ENCODE measurements at places on chromosomes 6 and 20.

DNA sequence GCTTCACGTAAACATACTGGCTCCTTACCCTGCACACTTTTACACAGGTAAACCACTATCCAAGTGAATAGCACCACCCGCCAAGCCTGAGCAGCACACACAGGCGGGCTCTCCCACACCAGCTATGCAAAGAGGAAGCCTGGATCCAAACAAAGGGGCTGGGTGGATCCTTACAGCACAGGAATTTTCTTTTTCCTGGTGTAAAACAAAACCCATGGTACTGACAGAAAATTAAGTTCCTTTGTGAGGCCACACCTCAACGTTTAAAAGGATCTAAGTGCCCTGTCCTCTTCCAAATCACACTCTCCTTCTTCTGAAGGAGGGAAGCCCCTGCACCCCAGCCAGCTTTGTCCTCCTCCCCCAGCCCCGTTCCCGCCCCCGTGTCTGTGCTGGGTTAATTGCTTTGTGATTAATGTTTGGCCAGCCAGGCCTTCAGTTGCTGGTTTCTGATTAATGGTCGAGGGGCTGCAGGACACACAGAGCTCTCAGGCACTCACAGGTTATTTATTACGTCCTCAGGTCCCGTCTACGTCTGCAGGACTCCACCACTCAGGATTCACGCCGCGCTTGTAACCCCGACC is 6.1 kb downstream of the DACT2 start:
- DNase-seq: no peak

GRCh38 chr6:74939151-74939708 is 266.6 kb downstream of the COL12A1 start:
- DNase-seq: no peak

DNA sequence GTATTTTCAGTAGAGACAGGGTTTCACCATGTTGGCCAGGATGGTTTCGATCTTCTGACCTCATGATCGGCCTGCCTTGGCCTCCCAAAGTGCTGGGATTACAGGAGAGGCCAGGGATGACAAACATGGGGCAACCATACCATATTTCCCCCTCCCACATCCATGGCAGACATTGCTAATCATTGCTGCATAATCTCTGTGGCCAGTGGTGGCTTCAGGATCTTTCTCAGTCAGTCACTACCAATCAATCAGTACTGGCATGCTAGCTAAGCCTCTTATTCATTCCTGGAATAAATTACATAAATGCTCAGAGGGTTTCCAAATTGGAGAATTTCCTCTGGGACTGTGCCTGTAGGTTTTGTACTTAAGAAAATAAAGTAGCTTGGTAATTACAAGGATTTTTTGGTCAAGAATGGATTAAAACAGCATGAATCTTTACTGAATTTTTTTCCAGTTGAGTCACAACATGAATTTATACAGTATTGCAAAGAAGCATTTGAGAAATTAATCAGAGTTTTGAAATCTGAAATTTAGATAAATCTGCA is 138.1 kb downstream of the FNDC1 start:
- DNase-seq: no peak

DNA sequence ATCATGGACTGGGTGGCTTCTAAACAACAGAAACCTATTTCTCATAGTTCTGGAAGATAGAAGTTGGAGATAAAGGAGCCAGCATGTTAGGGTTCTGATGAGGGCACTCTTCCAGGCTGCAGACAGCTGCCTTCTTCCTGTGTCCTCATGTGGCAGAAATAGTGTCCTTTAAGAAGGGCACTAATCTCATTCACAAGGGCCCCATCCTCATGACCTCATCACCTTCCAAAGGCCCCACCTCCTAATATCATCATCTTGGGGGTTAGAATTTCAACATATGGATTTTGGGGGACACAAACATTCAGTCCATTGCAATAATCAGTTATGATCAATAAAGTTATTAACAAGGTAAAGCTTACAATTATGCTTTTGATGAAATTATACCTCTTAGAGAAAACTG is 130.8 kb upstream of the SLC22A23 start:
- DNase-seq: no peak

DNA sequence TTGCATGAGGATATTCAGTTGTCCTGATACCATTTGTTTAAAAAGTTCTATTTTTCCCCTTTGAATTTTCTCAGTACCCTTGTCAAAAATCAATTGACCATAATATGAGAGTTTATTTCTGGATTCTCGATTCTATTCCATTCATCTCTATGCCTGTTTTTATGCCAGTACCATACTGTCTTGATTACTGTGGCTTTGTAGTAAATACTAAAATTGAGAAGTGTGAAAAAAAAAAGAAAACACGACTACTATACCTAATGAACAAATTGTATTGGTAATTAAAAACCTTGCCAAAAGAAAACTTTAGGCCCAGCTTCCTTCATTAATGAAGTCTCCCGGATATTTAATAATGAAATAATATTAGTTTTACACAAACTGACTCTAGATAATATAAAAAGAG is 185.7 kb downstream of the TBC1D7 start:
- no peak for DNase-seq

- DNase-seq: no peak
These were observed 129.1 kb downstream of the TNFRSF21 start for GRCh38 chr6:47180633-47181032.

GRCh38 chr20:36862857-36863668 is 12.9 kb upstream of the TLDC2 start:
- no peak for DNase-seq

DNA sequence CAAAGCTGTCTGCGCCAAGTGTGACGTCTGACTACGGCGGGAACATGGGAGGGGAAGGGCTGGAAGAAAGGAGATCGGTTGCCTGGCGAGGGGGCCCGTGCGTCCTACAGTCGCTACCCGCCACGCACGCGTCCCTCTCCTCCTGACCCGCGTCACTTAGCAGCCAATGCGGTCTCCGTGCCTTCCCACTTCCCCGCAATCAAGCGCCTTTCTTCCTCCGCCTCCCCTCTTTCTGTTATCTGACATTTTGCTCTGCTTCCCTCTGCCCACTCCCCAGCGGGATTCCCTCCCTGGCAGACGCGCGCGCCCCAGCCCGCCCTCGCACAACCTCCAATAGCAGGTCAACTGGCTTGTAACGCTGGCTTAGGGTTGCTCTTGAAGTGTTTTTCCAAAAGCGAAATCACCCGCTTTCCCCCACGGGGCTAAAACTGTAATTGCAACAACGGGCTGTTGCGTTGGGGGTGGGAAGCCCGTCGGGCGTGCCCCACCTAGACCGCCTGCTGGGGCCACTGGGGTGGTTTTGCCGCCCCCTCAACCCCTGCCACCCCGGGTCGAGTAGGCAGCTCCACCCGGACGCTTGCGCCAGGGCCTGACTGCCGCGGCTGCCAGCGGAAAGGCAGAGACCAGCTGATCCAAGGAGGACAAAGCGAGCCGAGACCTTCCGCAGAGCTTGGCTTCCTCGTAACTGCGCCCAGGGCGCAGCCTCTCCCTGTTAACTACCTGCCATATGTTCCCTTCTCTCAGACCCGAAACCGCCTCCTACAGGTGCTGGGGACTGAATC is 6.2 kb upstream of the SOX4 start:
- no peak for DNase-seq

DNA sequence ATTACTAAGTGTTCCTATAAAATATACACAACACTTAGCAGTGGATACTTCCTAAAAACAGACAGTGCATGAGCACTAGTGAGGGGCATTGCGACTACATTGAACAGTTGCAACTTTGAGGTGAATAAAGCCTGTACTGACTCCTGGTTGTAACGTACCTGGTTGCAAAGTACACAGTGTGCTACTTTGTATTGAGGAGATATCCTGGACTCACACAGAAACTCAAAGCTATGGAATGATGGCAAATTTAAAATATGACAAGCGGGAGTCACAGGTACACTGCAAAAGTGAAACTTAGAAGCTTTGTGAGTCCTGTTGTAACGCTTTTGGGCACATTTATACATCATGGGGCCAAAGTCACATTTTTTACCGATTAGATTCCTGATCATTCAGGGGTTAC is 55.6 kb upstream of the HLA-A start:
- no peak for DNase-seq

GRCh38 chr6:163576114-163576513 is 161.6 kb downstream of the QKI start:
- DNase-seq: no peak

GRCh38 chr6:162576016-162576415 is 151.6 kb downstream of the PRKN start:
- DNase-seq: no peak

GRCh38 chr6:148435386-148435785 is 92.7 kb downstream of the SASH1 start:
- DNase-seq: no peak

- DNase-seq: no peak
These were observed 256.9 kb upstream of the SASH1 start for GRCh38 chr6:148085631-148086331.

GRCh38 chr6:87341899-87342298 is 2.7 kb upstream of the C6orf163 start:
- DNase-seq: no peak
